ENCODE measurements at places on chromosomes 3 and 15. TPM values are rescaled to one million over a fixed set of nuclear protein-coding genes. Genes with fewer than 3 reads are reported as not detected.

PLIN1 gene
- not detected for total RNA-seq

NEK10 gene
- total RNA-seq: 1.5 TPM

NUP210 gene
- total RNA-seq: not detected

ACTRT3 gene
- total RNA-seq: 2.8 TPM

CAND2 gene
- 3.1 TPM for total RNA-seq

PRSS50 gene
- not detected for total RNA-seq

FAM162A gene
- total RNA-seq: 5.5 TPM

ARPP21 gene
- total RNA-seq: 0.14 TPM

UBP1 gene
- total RNA-seq: 64.6 TPM
